Activated naive CD4-positive, alpha-beta T cell treated with Interleukin-2 at 50 U/mL for 16 hours (primary cell): ENCODE measurements at places on chromosomes 11 and 22.
A peak's percentile ranks its signal among the peaks of the same experiment; 100 is the strongest.

DNA sequence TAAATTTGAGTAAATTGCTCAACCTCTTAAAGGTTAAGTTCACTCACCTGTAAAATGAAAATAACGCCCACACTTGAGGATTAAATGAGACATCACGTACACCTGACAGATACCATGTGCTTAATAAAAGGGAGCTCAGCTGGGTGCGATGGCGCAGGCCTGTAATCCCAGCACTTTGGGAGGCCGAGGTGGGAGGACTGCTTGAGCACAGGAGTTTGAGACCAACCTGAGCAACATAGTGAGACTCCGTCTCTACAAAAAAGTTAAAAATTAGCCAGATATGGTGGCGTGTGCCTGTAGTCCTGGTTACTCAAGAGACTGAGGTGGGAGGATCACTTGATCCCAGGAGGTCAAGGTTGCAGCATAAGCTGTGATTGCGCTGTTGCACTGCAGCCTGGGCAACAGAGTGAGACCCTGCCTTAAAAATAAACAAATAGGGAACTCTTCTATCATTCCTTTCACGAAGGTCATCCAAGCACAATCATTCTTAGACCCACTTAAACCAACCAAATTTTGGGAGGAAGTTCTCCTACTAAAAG is 134.1 kb downstream of the BBOX1 start:
- DNase-seq = no peak

DNA sequence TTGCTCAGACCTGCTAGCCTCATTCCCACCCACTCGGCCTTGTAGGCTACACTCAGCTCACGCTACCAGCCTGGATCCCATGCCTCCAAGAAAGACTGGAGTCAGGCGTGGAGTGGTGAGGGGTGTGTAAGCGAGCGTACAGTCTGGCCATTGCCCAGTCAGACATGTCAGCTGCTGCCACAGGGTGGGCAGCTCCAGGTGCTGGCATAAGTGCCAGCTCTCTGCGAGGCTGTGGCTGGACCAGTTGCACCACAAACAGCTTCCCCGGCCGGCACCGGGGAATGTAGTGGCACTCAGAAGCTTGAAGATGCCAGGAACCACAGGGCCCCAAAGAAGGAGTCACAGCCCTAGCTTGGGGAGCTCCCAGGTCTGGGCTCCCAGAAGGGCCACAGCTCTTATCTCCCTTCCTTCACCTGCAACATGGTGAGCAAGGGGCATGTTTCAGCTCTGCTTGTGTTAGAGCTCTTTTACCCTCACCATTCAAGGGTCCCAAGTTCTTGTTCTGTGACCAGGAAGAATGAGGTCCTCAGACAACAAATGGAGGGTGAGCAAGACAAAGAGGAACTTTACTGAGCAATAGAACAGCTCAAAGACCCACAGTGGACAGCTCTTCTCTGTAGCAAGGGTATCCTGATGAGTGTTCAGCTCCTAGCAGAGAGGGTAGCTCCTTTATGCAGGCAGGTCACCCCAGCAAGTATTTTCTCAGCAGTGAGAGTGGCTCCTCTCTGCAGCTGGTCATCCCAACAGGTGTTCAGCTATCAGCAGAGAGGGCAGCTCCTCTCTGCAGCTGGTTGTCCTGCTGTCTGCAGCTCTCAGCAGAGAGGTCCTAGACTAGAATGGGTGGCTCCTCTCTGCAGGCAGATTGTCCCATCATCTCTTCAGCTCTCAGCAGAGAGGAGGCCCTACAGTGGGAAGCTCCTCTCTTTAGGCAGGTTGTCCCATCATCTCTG is 6.0 kb downstream of the SBF2 start:
- no peak for DNase-seq

- DNase-seq = no peak
These were observed 1.5 kb downstream of the HSPA8 start for GRCh38 chr11:123060277-123061000.

DNA sequence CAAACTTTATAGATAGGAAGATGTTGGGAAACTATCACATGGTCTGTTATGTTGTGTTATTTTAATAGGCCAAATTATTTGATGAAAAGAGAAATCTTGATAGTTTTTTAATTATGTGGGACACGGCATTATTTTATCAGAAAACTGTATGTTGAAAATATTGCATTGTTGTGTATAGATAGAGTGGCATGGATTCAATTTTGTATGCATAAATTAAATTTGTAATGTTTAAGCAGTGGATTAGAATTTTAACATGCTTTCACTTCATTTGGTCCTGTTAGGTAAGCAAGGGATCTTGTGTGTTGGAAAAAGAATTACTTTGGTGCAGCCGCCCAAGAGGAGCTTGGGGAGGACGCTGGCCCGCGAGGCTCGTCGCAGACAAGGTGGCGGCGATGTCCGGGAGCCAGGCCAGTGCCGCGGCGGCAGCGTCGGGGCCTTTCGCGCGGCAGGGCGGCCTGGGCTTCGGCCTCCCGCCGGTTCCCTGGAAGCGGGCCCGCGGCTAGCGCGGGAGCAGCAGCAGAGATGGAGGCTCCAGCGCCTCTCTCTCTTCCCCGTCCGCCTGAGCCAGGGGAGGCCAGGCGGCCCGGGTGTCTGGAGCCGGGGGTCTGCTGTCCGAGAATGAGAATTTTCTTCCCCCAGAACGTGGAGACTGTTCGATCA is 82.7 kb downstream of the GGT1 start:
- DNase-seq = no peak

DNA sequence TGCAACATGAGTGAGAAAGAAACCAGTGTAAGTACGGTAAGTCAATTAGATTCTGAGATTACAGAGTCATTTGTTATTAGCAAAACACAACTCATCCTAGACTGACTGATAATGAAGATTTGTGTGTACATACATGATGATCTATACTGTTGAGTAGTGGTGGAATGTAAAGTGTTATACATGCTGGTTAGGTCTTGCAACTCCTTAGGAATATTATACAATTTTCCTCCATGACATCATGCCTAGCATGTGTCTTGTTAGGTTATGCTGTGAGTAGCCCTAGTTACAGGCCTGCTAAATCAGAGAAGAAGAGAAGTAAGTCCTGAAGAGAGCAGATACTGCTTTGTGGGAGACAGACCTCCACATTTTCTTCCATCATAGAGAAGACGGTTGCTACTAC is 880.6 kb downstream of the LUZP2 start:
- no peak for DNase-seq

- no peak for DNase-seq
These were observed 7.0 kb upstream of the MTNR1B start for GRCh38 chr11:92962446-92962845.

- DNase-seq = no peak
These were observed 2.0 kb downstream of the SYNGR1 start for GRCh38 chr22:39351689-39352214.

DNA sequence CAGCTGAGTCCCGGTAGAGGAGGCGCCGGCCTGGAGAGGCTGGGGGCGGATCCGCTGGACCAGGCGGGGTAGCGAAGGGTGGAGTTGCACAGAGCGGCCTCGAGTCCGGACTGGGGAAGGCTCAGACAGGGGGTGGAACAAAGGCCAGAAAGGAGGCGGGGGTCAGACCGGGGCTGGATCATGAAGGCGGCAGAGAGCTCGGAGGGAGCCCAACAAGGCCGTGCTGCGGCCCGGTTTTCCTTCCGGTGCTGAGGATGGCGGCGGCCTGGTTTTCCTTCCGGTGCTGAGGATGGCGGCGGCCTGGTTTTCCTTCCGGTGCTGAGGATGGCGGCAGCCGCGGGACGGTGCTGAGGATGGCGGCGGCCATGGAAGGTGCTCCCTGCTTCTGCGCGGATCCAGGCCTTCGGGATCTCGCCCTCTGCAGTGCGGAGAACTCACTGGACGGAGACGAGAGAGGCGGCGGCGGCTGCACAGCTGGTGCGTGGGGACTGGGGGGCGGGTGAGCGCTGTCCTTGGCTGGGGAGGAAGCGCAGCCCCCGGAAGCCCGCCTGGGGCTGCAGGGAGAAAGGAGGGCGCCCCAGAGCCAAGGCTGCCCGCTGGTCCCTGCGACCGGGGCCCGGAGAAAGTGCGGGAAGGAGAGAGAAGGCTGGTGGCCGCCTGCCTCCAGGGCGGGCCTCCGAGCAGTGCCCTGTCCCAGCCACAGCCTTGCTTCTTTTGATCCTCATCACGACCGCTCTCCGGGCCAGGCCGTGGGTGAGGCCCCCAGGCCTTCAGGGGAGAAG is 350.4 kb upstream of the B3GAT1 start:
- no peak for DNase-seq

DNA sequence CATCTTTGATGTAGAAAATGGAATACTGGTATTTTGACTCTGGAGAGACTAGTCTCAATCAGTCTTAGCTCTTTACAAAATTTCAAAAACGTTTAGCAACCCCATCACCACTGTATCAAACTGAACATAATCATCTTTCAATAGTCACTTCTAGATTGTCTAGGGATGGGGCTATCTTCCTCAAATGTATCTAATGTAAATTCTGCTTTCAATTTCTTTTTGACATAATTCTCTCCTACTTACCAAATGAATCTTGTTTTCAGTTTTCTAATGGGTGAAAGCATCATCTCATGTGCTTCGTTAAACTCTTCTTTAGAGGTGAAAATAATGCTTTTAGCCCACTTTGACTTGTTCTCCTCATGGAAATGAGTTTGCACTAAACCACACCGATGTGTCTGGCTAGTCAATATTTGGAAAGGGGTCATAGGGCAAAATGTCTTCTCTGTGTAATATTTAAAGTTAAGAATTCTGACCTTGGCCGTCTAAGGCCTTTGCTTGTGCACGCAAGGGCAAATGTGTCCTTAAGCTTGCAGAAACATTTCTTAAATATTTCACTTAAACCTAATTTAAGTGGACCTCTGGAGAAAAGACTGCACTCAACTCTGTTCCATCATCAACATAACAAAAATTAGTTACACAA is 5.2 kb downstream of the SIK3 start:
- DNase-seq = no peak

- no peak for DNase-seq
These were observed 20.8 kb upstream of the PICALM start for GRCh38 chr11:86089659-86090058.

- DNase-seq = no peak
These were observed 390.5 kb upstream of the RAG2 start for GRCh38 chr11:36988556-36988955.

DNA sequence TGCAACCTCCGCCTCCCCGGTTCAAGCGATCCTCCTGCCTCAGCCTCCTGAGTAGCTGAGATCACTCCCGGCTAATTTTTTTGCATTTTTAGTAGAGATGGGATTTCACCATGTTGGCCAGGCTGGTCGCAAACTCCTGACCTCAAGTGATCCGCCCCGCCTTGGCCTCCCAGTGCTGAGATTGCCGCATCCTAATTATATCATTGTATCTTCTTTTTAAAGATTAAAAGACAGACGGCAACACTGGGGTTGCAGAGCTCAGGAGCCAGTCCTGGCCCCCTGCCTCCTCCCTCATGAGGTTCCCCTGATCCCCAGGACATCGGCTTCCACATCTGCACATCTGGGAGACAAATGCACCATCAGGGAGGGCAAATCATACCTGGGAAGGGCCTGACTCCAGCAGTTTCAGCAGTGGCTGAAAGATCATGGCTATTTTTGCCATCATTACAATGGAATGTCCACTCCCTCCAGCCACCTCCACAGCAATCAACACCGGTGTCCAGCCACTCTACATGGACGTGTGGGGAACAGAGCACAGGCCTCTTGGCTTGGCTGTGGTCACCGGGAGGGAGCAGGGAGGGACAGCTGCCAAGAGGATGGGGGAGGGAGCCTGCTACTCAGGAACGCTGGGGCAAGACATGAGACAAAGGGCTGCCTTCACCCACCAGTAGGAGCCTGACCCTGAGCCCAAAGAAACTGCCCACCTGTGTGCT is 9.2 kb upstream of the CELSR1 start:
- no peak for DNase-seq

- peak; percentile 79 for DNase-seq
These were observed 10.9 kb downstream of the PIM3 start for GRCh38 chr22:49971232-49972162.

GRCh38 chr11:100684101-100685065 is 2.7 kb upstream of the ARHGAP42 start:
- no peak for DNase-seq

GRCh38 chr11:74895340-74896116 is 53.4 kb downstream of the XRRA1 start:
- no peak for DNase-seq

DNA sequence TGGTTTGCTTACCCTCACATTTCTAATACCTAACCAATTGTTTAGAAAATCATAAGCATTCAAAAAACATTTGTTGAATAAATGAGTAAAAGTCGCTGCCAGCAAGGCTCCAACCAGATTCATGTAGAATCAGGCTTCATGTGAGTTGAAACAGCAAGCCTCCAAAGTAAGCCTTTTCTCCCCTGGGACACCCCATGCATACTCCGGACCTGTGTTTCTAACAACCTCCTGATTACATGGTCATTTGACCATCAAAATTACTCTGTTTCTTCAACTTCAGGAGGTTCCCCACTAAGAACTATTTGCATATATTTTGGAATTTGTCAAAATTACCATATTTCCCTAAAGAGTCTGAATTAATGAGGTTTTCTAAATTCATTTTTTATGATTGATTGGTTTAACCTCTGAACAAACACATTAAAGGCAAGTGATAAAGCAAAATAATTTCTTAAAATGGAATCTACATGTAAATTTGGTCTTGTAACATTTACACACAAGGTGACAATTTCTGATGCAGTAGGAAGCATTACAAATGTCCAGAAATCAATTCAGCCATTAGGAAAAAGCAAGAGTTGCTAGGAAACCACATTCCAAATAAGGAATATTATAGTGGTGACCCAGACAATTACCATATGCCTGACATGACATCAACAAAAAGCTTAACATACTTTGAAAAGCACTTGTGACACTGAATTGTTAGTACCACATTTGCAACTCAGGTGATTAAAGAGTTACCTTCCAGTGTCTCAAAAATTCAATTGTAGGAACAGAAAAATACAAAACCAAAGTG is 252.6 kb downstream of the GUCY1A2 start:
- no peak for DNase-seq

- peak; percentile 47 for DNase-seq
These were observed 2.0 kb downstream of the PDGFB start for GRCh38 chr22:39242595-39243438.

GRCh38 chr11:84714316-84714780 is 912.8 kb downstream of the DLG2 start:
- DNase-seq = no peak

DNA sequence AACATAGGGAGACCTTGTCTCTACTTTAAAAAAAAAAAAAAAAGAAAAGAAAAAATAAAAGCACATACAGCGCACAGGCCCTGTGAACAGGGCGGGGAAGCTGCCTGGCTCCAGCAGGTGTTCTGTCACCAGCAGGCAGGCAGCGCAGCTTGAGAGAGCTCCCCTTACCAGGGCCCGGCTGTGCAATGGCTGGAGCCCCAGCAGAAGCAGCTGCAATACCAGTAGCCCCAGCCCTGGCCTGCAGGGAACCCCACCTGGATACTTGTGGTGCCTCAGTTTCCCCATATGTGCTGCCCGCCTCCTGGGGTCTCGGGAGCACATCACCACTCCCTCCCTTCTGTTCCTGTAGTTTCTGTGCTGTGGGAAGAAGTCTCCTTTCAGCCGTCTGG is 12.3 kb downstream of the TSPAN32 start:
- no peak for DNase-seq

DNA sequence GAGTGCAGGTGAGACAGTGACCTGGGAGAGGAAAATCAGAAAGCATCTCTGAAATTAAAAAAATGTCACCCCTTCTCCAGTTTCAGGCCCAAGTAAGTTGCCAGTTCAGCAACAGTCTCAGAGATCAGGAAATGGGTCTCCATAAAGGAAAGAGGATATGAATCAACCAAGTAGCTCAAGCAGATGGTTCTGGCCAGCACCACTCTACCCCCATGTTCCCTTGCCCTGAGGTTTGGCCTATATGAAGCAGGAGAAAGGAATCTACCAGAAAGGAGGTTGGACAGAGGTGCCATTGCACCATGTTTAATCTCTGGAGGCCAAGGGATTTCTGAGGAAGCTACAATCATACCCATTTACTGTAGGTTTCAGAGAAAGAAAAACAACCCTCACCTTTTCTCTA is 7.7 kb downstream of the FZD4 start:
- DNase-seq = no peak

GRCh38 chr22:25644122-25644521 is 79.6 kb downstream of the GRK3 start:
- no peak for DNase-seq
